ENCODE measurements at places on chromosomes 12 and 14. TPM values are rescaled to one million over a fixed set of nuclear protein-coding genes. Genes with fewer than 3 reads are reported as not detected.

- no peak for DNase-seq
Observed at GRCh38 chr12:113060336-113060960, 3.9 kb downstream of the DTX1 start.

DNA sequence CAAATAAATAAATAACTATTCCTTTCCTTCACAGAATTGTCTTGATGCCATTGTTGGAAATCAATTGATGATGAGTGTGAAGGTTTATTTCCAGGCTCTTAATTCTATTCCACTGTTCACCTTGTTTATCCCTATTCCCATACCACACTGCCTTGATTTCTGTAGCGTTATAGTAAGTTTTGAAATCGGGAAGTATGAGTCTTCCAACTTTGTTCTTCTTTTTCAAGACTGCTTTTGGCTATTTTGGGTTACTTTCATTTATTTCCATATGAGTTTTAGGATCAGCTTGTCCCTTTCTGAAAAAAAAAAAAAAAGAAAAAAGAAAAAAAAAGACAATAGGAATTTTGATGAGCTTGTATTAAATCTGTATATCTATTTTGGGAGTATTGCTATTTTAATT lies 9.3 kb upstream of the CDK2AP1 start:
- no peak for DNase-seq

DNA sequence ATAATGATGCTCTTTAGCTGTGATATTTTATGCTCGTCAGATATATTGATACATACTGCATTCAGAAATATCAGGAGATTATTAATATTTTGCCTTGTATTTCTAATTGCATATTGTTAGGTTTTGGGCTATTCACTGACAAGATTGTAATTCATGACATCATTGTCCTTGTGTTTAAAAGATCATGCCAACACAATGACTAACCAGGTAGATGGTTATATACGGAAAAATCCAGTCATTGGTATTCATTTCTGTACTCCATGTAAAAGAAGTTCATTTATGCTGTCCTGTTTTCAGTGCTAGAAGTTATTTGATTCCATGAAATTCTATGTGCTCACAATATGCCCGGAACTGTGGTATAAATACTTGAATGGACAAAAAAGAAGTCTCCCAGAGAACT lies 107.5 kb downstream of the KITLG start:
- DNase-seq: no peak

The ACRBP gene
- 2.5 TPM for total RNA-seq

DNA sequence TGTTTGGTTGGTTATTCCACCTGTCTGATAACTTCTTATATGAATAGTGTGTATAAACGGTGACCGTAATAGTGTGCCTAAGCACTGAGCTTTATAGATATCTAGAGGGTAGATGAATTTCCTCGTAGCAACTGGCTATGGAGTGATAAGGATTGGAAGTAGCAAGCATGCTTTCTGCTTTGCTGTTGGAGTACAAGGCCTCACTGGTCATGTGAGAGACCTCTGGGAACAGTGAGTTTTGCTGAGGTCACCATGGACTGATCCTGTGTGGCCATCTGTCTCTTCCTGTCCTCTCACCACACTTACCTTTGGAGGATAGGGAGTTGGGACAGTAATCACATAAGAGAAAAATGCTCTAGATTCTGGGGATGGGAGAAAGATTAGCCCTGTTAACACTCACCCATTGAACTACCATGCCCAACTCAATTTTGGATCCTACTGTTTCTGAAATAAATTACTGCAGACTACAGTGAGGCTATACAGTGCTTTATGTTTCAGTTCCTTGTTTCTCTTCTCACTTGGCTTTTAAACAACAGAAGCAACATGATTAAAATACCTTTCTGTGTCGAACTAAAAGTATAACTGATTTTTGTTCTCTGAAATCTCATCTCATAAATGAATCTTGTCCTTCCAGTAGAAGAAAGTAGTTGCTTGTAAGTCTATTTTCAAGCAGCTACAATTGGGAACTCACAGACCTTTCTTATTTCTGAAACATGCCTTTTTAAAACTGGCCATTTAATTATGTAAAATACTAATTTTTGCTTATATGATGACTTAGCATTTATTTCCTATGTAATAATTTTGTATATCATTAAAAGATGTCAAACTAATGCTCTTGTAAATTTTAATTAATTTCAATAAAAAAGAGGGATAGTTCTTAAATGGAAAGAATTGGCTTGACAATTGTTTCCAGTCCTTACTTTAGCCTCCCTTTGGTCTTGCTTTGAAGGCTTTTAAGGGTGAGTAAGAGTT lies 8.3 kb downstream of the TMX1 start:
- DNase-seq: no peak

GRCh38 chr14:106622200-106622745 lies 1095.9 kb downstream of the TMEM121 start:
- DNase-seq: no peak

The CLEC4D gene
- not detected for total RNA-seq

DNA sequence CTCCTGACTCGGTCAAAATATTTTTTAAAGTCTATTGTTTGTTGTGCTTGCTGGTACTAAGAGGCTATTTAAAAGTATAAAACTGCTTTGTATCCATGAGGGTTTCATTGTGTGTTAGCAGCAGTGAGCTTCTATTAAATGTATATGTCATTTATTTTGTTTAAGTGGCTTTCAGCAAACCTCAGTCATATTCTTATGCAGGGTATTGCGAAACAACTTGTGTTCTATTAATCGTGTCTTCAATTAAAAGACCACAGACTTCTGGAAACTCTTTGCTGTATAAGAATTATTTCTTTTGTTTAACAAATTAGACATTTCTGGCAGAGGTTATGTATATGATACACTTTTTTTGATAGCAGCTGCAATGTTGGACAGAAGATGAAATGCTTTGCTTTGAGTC lies 6.5 kb downstream of the IAPP start:
- no peak for DNase-seq

The CFAP251 gene
- 2.8 TPM for total RNA-seq

The MGAT4C gene
- 0.98 TPM for total RNA-seq

DNA sequence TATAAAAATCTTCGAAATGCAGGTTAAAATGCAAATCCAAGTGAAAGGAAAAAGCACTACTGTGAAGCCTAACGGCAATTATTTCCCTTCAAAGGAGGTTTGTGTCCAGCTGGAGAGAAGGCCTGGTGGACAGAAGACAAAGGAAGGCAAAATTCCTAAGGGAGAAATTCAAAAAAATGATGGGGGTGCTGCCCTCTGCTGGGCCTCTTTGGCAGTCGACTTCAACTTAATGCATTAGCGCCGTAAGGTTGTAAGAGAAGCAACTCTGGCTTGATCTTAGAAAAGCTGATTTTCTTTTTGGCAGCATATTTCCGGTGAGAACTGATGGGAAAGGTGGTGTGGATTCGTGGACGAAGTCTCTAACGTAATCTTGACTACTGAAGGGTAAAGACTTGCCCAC lies 34.3 kb upstream of the CHFR start:
- no peak for DNase-seq

The PLEKHD1 gene
- total RNA-seq: 1.3 TPM

DNA sequence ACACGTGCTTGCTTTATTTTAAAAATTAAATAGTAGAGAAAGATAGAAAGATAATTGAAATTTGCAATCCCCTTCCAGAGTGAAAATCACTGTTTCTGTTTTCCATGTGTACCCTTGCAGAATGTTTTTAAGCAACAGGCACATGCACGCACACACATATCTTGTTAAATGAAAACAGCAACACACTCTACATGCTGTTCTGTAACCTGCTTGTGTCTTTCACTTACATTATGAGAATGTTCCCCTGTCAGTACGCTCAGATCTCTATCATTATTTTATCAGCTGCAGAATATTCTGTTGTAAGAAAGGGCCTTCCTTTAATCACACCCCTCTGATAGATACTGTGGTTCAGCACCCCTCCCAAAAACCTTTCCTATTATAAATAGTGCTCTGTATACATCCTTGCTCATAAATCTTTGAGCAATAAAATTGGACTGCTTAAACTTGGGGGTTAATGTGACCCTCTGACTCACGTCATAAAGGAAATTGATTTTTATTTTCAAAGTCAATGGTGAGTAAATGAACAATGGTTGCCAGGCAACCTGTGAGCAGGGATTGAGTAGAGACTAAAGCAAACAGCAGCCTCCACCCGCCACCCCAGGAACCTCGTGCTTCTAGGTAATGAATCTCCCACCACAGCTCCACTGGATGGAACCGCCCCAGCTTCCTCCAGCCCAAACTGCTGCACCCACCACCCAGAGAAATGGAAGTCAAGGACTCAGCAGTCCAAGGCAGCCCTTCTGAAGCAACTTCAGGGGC lies 31.9 kb upstream of the CHGA start:
- no peak for DNase-seq

The ASCL1 gene
- not detected for total RNA-seq

DNA sequence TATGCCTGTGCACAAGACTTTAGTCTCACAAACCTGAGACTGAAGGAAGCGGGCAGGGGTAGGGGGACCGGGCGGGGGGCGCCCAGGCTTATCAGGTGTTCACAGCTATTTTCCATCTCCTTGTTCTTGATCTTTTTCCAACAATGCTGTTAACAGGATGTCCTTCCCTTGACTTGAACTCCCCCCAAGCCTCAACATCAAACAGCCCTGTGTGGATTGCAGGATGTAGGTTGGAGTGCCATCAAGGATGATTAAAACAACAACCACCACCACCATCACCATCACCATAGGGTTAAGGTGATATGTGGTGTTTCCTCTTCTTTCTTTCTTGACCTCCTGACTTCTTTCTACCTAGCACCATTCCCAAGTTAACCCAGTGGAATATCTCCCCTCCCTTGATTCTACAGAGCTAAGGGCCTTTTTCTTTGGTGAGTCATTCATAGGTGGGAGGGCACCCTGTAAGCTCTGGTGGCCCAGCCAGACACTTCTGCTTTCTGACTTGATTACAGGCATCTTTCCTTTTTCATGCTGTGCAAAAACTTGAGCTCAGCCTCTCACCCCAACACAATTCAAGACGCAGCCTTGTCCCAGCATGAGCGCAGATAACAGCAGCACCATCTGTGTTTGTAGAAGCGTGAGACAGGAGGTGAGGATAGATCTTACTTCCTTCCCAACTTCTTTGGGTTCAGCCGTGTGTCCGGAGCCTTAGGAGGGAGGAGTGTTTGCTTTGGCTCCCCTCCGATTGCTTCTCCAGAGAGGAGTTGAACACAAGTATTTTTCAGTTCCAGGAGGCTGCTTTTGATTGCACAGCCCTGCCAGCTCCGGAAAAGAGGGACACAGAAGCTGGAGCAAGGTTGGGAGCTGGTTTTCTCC lies 26.8 kb downstream of the FLVCR2 start:
- no peak for DNase-seq

DNA sequence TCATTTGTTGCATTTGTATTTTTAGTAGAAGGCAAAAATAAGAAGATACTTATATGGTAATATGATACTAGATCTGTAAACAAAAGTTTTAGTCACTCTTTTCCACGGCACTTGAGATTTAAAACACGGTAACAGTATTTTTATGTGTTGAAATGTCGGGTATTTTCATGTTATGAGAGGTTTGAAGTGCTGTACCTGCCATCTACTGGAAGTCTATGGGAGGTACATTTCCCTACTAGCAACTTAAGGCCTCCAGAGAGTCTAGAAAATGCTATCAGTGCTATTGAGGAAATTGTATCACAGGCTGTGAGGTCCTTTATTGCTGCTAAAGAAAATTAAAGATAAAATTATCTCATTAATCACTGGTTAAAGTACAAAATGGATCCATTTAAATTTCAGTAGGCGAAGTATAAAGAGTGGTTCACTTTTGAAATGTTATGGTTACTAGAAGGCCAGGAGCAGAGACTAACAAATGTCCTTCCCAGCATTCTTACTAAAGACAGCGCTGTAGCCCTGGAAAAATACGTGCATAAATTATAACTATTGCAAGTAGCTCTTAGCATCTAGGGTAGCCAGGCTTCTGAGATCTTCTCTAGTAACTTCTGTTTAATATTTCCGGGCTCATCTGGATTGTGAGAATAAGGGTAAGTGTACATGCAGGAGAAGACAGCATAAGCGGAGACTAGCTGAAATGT lies 77.6 kb upstream of the PRKD1 start:
- DNase-seq: no peak

GRCh38 chr14:54356172-54356571 lies 40.6 kb upstream of the CDKN3 start:
- DNase-seq: no peak

The NTN4 gene
- 0.59 TPM for total RNA-seq

- no peak for DNase-seq
Observed at GRCh38 chr14:89955022-89955744, 544 bp upstream of the TDP1 start.

The NUAK1 gene
- 18.8 TPM for total RNA-seq

The PIWIL1 gene
- not detected for total RNA-seq

GRCh38 chr14:33516898-33517436 lies 433.9 kb downstream of the EGLN3 start:
- DNase-seq: no peak

The RPL10L gene
- total RNA-seq: not detected

The CELA1 gene
- not detected for total RNA-seq

- no peak for DNase-seq
Observed at GRCh38 chr14:78143489-78144145, 26.6 kb upstream of the NRXN3 start.

GRCh38 chr14:39784461-39784860 lies 352.2 kb upstream of the FBXO33 start:
- no peak for DNase-seq

DNA sequence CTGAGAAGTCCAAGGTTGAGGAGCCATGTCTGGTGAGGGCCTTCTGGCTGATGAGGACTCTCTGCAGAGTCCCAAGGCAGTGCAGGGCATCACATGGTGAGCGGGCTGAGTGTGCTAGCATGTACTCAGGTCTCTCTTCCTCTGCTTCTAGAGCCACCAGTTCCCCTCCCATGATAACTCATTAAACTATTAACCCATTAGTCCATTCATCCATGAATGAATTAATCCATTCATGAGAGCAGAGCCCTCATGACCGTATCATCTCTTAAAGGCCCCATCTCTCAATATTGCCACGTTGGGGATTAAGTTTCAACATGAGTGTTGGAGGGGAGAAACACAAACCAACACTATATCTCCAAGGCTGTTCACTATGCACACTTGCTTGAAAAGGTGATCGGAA lies 83.7 kb downstream of the TMEM30B start:
- DNase-seq: no peak

The MYF5 gene
- not detected for total RNA-seq

GRCh38 chr12:18690653-18691052 lies 47.2 kb downstream of the PLCZ1 start:
- no peak for DNase-seq

DNA sequence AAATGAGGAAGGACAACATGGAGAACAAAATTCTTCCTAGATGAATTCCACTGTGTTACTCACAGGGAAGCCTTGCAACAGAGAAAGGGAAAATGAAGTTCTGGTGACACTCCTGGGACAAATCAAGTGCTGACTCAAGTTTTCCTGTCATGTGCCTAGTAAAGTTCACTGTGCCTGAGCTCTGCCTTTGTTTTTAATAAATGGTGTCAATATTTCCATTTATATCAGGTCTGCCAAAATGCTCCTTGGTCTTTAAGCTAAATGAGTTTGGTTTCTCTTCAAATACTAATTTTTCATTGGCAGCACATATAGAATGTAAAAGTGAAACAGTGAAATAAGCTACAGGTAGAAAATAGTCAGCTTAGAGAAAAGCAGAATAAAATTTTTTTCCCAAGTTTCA lies 33.0 kb downstream of the HIGD1C start:
- DNase-seq: no peak

The FAM186B gene
- total RNA-seq: not detected

- no peak for DNase-seq
Observed at GRCh38 chr12:57481671-57482070, 2.0 kb upstream of the ARHGAP9 start.

The LRRK2 gene
- total RNA-seq: not detected

All from glutamatergic neuron (in vitro differentiated cells).